ENCODE measurements at places on chromosomes 1 and 21.

- DNase-seq = no peak
Observed at GRCh38 chr1:2105781-2106524, 55.7 kb downstream of the PRKCZ start.

DNA sequence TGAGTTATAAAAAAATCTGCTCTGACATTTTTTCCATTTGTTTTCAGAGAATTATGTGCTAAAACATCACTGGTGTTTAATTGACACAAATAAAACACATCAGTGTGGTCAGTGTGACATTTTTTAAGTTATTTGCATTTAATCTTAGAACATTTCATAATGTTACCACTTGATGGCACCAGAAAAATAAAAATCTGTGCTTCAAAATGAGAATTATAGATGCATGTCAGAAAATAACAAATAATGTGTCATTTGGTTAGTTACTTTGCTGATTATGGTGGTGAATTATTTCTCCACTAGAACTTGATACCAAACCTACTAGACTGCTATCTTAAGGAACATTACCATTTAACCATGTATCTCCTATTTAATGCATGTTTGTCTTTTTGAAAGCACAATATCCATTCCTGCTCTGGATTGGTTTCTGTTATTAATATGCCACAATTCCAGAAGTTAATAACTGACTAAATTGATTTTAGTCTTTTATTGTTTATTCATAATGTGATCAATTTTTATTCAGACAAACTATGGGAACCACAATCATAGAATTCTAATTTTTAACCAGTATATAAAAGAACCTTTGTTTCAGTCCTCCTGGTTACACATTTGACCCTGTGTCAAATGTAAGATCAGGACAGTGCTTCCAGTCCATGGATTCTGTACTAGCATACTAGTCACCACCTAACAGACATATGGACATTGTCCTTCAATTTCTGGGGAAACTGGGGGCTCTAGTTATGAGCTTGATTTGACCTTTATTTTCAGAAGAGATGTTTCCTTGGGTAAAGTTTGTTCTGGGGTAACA is 81.0 kb downstream of the RPS6KC1 start:
- no peak for DNase-seq

- peak; percentile 100 for DNase-seq
Observed at GRCh38 chr1:62436466-62437272, at the start of gene USP1. TSS of gene USP1 (plus strand) at chr1:62437049. CDS start at chr1:62439868, 2,819 bp downstream.

- DNase-seq = peak; percentile 51
Observed at GRCh38 chr21:33007747-33008146, 18.0 kb upstream of the OLIG2 start.

GRCh38 chr1:168467452-168467851 is 76.3 kb downstream of the XCL2 start:
- DNase-seq = no peak

- DNase-seq = no peak
Observed at GRCh38 chr1:167221126-167221737, 546 bp downstream of the POU2F1 start.

DNA sequence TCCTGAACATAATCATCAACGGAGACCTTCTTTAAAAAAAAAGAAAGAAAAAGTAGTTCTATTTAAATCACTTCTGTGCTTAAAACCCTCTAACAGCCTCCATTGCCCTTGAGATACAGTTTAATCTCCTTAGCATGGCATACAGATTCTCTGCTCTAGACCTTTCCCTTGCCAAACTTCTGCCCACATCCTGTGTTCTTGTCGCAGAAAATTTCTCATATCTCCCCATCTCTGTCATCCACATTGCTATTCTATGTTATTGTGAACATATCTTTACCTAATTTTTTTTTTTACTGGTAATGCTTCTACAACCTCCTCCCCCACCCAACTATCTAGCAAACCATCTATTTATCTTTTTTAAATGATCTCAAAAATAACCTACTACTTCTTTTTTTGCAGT is 135.7 kb upstream of the PROX1 start:
- DNase-seq = no peak

GRCh38 chr1:231678011-231678432 is 51.4 kb downstream of the DISC1 start:
- DNase-seq = peak; percentile 30

DNA sequence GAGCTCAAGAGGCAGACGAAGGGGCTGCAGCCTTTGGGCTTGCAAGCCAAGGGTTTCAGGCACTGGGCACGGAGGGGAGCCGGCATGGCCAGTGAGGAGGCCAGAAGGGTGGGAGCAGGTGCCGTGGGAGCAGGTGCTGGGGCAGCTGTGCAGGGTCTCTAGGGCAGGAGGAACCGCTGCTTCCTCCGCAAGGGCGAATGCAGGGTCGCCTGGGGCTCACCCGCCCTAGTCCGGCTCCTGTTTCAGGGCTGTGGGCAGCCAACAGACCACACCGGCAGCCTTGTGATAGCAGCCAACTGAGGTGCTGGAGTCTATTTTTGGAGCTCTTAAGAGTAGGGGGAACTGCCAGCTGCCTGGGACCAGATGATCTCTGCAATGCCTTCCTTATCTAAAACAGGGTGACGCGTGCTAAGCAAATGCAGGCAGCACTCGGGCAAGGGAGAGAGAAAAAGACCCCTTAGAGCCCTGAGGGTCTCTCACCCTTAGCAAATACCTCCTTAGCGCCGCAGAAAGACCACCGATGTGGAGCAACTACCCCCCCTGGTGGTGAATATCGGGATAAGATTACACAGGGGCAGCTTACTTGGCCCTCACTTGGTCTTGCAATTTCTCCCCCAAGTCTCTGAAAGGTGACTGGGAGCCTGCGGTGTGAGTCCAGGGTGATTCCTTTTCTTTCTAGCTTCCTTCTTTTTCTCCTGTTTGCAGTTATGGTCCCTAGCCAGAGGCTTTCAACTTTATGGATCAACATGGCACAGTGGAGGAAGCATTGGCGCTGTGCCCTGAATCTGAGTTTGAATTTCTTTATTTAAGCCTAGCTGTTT is 20.7 kb upstream of the MAPKAPK2 start:
- DNase-seq = peak; percentile 52

DNA sequence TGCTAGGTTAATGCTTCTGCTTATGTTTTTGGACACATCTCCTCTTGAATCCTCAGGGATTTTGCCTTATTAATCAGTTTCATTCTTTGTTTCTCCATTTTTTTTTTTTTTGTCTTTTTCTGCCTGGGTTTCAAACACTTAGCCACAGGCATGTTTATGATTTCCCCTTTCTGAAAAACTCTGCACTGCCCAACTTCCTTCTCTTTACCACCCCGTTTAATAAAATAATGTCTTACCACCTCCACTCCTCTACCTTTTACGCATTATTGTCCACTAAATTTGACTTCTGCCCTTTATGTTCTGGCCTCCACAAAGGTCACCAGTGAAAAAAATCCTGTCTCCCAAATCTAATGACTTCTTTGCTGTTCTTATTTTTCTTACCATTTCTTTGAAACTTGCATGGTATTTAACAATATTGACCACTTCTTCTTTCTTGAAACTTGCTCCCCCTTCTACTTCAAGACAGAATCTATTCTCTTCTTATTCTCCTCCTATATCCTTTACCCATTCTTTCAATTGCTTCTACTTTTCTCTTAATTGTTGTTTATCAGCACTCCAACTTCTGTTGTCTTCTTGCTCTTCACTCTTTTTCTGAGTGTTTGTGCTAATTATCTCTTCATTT is 150.3 kb downstream of the TNFSF18 start:
- DNase-seq = no peak

DNA sequence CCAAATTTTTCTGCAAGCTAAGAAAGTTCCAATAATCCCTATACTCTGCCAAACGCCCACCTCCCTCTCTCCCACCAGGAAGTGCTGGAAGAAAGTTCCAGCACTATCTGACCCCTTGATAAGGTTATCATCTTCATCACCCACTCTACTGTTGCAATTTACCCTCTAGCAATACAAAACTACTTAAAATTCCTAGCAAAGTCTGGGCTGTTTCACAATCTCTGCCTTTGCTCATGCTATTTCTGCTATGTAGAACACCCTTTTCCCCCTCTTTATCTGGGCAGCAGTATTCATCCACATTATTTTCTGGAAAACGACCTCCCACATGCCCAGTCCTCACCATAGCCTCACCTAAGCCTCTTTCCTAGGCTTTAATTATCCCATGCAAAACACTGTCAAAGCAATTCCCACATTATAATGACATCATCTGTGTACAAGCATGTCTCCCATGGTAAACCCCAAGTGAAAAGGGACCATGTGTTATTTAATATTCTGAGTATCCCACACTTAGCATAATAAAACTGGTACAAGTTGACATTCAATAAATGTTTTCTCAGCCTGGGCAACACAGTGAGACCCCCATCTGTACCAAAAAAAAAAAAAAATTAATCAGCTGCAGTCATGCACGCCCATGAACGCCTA is 12.0 kb downstream of the F11R start:
- peak; percentile 97 for DNase-seq

DNA sequence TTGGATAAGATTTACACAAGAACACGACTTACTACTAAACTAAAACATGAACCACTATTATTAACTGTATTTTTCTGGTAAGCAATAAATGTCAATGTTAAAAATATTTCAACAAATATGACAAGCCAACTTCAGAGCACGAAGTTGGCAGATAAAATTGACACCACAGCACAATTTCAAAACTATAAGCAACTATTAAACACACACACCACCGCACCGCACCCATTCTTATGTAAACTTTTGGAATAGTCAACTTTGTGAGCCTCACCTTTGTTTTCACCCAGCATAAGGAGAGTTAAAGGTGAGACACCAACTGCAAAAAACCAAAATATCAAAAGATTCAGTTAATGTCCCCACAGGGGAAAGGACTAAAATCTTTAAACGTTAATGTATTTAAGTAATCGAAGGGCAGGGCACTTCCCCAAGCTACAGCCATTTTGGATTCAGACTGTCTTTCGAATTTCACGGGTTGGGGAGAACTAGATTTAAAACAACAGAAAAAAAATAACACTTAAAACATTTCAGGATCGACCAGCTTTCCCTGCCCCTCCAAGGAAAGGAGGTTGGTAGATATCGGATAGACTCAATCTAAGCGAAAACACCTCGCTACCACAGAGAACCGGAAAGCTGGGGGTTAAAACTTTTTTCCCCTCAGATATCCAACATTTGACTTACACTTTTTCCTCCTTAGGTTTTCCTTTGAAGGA is 872 bp downstream of the GPBP1L1 start:
- no peak for DNase-seq

DNA sequence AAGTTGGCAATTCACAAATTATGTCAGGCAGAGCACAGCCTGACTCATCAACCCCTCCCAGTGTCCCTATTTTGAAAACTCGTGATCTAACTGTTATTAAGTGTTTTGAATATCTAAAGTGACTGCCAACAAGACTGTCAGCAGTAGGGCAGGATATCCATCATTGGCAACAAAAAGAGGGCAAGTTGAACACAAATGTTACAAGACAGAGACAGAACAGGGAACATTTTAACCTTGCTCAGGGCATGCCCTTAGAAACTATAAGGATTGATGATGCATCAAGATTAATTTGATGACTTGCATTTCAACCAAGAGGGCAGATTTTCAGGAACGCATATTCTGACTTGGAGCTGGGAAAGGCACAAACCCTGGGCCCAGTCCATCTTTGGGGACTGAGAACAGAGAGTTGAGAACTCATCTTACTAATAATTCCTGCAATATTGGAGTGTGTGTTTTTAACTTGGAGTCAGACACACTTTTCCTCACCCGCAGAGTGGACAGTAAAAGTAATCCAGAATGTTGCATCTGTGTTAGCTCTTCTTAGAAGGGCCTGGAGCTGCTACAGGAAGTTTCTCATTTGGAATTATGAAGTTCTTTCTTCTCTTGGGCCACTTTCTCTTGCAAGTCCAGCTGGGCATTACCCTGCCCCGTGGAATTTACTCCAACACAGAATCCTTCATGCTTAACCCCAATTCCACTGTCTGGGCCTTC is 317.2 kb downstream of the LTN1 start:
- peak; percentile 21 for DNase-seq

GRCh38 chr1:182381962-182382819 is 9.4 kb downstream of the GLUL start:
- DNase-seq = no peak

- peak; percentile 29 for DNase-seq
Observed at GRCh38 chr1:209620487-209620884, 31.7 kb downstream of the LAMB3 start.

DNA sequence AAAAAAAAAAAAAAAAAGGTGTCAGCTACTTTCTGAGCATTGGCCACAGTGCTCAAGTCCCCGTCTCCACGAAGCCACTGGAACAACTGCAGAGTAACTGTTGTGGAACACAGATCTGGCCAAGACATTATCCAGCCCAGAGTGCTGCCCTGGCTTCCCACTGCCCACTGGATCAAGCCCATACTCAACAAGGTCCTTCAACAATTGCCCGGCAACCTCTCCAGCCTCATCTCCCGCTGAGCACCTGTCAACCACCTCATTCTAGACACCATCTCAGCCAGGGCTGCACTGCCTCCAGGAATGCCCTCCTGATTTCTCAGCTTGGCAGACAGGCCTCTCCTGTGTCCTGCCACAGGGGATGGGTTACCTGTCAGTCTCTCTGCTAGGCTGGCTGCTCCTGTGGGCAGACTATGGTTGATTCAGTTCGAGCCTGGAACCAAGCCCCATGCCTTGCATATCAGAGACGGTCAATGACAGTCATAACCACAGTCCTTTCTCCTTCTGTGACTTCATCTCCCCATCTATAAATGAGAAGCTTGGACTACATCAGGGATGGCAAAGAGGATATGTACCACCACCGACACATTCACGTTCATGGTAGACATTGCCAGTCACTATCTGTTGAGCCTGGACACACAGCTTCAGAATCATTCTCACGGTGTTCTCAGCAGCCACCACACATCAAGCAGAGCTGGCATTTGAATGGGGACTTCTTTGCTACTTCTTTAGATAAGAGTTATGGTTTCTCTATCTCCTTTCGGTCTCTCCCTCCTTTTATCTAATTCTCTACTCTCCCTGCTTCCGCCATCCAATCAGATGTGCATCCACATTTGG is 76.9 kb downstream of the MRPL37 start:
- no peak for DNase-seq

DNA sequence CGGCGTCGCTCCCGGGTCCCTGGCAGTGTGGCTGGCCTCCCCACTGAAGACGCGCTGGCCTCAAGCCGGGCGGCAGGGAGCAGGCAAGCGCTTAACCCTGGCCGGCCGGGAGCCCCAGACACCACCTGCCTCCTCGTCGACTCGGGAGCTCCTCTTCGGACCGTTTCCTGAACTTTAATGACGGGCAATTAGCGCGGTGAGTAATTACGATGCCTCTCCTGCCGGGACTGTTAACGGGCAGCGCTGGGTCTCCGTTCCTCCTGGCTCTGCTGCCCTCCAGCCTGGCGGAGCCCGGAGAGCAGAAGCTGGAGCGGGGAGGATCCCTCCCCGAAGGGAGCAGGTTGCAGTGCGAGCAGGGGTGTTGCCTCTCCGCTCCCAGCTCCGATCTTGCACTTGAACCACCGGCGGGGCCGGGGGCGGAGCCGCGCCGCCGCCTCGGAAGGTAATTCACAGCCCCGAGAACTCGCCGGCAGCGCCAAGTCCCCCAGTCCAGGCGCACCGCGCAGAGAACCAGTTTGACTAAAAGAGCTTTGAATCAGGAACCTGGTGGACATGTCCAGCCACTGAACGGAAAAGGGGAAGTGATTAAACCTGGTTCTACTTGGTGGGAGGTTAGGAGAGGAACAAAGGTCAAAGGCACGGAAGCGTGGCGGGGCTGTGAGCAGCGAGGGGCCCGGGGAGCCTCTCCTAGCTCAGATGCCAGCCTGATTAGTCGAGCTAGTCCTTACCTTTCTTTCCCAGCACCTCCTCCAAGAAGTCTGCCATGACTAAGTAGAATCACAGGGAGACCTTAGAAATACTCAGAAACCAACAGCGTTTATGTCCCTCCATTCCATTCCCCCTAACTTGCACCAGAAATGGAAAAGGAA is 18.3 kb upstream of the PLEKHA6 start:
- DNase-seq = no peak

Data from amniotic epithelial cell (primary cell).